ENCODE measurements at places on chromosomes 16 and 17. TPM values are rescaled to one million over a fixed set of nuclear protein-coding genes. Genes with fewer than 3 reads are reported as not detected.

YBX2 gene
- not detected for total RNA-seq

GNG13 gene
- not detected for total RNA-seq

KRTAP2-3 gene
- not detected for total RNA-seq

DNA sequence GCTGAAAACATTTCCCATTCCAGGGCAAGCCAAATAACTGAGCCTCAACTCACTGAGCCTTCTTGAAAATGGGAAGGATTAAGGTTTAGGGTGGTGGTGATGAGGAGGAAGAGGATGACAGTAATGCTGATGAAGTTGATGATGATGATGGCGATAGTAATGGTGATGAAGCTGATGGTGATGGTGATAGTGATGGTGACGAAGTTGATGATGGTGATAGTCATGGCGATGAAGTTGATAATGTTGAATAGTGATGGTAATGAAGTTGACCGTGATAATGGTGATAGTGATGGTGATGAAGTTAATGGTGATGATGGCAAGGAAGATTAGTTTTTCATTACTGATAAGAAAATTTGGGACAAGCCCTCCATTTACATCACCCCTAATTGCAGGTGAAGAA is 285.8 kb upstream of the DYNLRB2 start:
- H3K4me3 ChIP-seq, result no peak overlapping the region
- no peaks in the 10 kb centered on the region for H3K4me1 ChIP-seq
- no peaks in the 10 kb centered on the region for H3K27me3 ChIP-seq
- no peak for DNase-seq
- no peaks in the 10 kb centered on the region for H3K36me3 ChIP-seq

DNA sequence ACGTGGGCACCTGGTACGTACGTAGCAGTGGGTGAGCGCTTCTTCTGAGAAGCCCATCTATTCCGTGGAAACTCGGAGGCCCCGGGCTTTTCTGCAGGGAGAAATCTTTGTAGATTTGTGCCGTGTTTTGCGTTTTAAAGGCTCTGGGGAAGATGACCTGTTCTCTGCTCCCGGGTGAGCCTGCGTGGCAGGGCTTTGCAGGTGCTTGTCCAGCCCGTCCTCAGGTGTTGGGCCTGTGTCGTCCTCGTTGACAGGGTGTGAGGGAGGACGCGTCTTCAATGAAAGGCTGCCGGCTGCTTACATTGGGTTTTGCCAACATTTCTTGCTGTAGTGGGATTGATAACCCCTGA is 87.5 kb upstream of the ZNF750 start:
- H3K27me3 ChIP-seq, result no peaks in the 10 kb centered on the region
- H3K4me1 ChIP-seq, result no peaks in the 10 kb centered on the region
- DNase-seq, result no peak
- no peaks in the 10 kb centered on the region for H3K36me3 ChIP-seq
- H3K27ac ChIP-seq, result no peak overlapping the region
- no peak overlapping the region for H3K4me3 ChIP-seq

DNA sequence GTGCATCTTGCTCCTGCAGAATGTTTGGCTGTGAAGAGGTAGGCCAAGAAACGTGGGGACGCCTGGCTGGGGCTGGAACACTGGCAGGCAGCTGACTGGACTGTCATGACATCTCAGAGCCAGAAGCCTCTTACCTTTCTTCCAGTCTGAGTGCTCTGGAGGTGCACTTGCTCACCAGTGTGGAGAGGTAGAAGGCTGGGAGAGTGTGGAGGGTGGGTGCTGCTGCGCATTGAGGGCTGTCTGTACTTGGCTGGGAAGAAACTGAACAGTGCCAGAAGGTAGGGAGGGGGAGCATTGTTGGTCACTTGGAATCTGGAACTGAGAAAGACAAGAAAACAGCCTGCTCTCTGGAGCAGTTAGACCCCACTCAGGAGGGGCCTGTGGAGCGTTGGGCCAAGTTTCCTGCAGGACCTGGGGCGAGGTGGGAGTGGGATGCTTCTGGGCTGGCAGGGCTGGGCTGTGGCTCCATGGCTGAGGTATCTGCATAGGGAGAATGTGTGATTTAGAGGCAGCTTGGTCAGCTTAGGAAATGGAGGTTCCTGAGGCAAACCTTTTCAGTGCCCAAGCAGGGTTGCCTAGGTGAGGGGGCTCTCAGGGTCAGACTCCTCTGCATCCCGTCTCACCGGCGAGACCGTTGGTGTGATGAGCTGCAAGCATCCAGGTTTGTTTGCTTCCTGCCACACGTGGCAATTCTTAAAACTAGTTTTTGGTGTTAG is 55.1 kb downstream of the KSR1 start:
- DNase-seq, result no peak
- H3K27me3 ChIP-seq, result no peaks in the 10 kb centered on the region
- no peak overlapping the region for H3K4me3 ChIP-seq
- no peaks in the 10 kb centered on the region for H3K36me3 ChIP-seq

GRCh38 chr16:22235839-22236745 is 30.0 kb downstream of the EEF2K start:
- H3K36me3 ChIP-seq, result no peaks in the 10 kb centered on the region
- no peak overlapping the region for H3K4me3 ChIP-seq
- no peaks in the 10 kb centered on the region for H3K27me3 ChIP-seq
- DNase-seq, result no peak

DNA sequence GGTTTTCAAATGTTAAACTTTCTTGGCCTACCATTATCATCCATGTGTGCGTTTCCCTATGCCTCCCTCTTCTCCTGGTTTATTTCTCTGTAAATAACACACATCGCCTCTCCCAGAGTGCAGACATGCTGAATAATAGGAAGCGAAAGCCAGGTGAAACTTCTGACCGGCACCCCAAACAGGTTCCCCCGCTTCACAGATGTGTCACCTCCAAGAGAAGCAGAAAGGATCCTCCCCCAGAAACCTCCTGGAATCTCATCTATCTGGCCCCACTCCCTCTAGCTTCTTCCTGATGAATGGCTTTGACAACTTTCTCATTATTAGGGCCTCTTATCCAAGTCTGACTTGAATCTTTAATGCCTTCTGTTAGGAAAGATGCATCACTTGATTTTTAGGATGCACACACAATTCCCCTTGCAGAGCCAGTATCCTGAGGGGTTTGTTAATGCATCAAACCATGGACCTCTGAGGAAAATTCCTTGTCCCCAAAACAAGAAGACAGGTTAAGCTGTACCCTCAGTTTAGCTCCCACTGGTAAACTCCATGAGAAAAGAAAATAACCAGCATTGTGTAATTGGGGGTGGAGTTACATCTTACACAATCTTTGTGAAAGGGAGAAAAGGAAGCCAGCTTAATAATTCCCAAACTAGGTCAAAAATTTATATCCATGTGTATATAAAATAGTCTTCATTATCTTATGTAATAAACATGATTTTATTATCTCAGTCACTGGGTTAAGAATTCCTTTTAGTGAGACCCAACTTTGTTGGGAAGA is 20.1 kb upstream of the HYDIN start:
- no peak overlapping the region for H3K4me3 ChIP-seq
- no peaks in the 10 kb centered on the region for H3K4me1 ChIP-seq
- no peaks in the 10 kb centered on the region for H3K27me3 ChIP-seq

DNA sequence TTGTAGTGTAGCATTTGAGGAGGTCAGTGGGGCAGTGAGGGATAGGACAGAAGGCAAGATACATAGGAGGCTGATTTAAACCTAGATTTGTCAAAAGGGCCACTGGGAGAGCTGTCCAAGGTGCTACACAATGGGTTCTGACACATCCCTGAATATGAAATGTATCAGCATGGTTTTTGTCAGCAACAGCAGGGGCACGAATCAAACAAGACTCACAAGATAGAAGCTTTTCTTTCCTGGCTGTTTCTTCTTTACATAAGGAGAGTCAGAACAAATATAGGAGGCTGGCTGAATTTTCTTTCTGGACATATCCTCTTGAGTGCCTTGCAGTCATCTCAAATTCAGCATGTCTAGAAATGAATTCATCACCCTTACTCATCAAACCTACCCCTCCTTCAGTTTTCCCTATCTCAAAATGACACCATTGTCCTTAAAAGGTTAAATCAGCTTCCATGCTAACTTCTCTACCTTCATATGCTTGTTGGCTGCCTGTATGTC is 130.5 kb downstream of the NPIPB5 start:
- no peaks in the 10 kb centered on the region for H3K27me3 ChIP-seq
- no peak overlapping the region for H3K27ac ChIP-seq
- no peak for DNase-seq
- H3K4me3 ChIP-seq, result no peak overlapping the region
- H3K4me1 ChIP-seq, result no peaks in the 10 kb centered on the region

DNA sequence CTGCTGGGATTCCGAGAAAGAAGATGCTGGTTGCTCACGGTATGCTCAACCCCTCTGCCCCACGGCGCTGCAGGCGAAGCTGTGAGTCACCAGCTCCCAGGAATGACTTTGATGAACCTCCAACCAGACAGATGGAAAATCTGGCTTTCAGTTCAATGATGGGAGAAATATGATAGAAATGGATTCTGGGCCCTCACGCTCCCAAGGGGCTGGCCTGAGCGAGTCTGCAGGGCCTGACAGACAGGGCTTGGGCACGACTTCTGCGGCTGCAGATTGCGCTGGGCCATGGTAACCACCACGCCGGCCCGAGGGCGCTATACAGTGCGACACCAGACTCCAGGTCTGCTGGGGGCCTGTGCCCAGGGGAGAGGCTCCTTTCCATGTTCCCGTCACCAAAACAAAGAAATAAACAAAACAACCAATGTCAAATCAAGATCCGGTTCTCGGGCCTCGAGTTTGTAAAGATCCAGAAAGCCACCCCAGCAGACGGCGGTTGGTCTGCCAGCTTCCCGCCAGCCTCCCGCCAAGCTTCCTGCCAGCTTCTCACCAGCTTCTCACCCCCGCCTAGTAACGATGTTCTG is 11.1 kb upstream of the ABR start:
- no peaks in the 10 kb centered on the region for H3K36me3 ChIP-seq
- H3K4me3 ChIP-seq, result no peak overlapping the region

DNA sequence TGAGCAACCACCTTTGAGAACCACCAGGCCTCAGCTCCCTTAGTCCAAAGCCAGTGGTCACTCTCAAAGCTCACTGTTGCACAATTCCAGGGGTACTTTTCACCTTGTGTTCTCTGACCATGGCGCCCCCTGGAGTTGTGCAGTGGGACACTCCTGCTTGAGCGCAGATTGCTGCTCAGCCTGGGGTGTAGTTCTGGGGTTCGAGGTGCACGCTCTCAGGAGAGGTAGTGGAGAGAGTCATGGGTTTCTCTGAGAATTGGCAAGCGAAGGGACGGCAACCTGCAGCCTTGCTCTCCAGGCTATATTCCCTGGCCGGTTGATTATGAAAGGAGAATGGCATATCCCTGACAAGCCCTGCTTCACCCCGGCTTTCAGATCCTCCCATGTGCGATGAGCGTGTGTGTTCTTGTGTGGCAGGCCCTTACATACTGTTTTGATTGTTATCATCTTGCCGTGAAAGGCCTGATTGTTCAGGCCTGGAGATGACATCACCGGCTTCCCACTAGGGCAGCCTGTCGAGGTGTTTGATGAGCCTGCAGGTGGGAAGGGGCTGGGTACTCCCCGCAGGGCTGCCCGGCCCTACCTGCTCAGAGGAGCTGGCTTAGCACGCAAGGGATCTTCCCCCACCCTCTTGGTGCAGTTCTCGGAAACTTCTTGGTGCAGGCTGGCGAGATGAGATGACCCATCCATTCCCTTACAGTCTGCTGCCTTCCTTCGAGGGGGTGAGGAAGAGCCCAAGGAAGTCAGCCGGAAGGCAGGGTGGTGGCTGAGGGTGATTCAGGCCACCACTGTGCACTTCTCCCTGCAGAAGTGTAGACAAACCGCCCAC is 431.2 kb downstream of the SLC39A11 start:
- H3K4me1 ChIP-seq, result no peaks in the 10 kb centered on the region
- no peak overlapping the region for H3K4me3 ChIP-seq
- no peak overlapping the region for H3K27ac ChIP-seq
- H3K27me3 ChIP-seq, result no peaks in the 10 kb centered on the region

DNA sequence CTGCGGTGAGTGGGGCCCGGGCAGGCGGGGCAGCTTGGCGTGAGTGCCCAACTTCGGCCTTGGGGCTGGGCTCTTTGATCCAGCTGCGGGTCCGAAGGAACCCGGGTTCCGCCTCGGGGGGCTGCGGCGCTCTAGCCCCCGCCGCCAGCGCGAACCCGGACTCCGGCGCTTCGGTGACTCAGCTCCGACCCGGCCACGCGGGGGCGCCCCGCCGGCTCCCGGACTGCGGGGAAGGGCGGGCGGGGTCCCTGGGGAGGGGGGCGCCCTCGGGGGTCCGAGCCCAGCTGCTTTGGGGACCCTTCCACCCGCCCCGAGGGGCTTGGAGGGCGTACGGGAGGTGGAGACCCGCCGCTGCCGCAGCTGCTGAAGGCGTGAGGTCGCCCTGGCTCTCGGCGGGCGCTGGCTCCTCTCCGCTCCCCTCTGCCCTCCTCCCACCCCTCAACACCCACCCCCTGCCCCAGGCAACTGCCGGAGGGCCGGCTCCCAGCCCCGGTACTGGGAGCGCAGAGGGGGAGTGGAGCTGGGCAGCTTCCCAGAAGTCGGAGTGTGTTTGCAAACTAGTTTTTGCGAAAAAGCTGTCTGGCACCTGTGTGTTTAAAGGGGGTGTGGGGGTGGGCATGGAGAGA is 516 bp downstream of the CPNE2 start:
- no peaks in the 10 kb centered on the region for H3K27me3 ChIP-seq
- H3K36me3 ChIP-seq, result no peaks in the 10 kb centered on the region
- no peak for DNase-seq
- H3K4me1 ChIP-seq, result peaks cover 12% of the 10 kb centered on the region
- H3K4me3 ChIP-seq, result peak overlapping the region; percentile 39

DNA sequence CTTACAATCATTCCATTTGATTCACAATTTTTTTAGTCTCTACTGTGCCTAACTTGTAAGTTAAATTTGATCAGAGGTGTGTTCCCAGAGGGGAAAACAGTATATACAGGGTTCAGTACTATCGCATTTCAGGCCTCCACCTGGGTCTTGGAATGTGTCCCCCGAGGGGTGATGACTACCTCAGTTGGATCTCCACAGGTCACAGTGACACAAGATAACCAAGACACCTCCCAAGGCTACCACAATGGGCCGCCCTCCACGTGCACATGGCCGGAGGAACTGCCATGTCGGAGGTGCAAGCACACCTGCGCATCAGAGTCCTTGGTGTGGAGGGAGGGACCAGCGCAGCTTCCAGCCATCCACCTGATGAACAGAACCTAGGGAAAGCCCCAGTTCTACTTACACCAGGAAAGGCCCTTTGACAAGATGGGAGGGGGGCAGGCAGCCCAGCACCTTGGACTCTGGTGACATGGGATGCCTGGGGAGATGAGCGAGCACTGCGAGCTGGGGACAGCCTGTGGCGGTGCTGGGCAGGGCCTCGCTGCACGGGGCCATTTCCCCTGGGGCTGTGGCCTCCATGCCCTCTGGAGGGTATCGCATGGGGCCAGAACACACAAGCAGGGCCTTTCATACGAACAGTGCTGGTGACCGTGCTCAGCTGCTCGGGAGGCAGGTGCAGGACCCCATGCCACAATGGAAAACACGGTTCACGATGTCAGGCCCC is 33.9 kb downstream of the PDIA2 start:
- H3K4me1 ChIP-seq, result no peaks in the 10 kb centered on the region
- H3K4me3 ChIP-seq, result no peak overlapping the region
- no peaks in the 10 kb centered on the region for H3K36me3 ChIP-seq
- no peak for DNase-seq
- H3K27me3 ChIP-seq, result no peaks in the 10 kb centered on the region

DNA sequence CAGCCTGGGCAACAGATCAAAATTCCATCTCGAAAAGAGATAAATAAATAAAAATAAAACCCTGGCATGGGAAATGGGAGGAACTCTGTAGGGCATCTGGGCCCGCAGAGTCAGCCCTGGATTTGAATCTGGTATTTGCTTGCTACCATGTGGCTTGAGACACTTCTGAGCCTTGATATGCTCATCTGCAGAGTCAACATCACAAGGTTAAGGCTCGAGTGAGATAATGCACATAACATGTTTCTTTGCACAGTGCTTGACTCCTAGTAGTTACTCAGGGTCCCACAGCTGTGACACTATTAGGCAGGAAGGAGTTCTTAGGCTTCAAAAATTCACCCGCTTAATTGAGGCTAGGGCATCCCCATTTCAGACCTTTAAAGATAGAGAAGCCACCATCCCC is 21.3 kb downstream of the CDK5RAP3 start:
- no peaks in the 10 kb centered on the region for H3K36me3 ChIP-seq
- no peaks in the 10 kb centered on the region for H3K4me1 ChIP-seq
- DNase-seq, result no peak
- no peak overlapping the region for H3K27ac ChIP-seq

Measured in uterus (tissue), 4 donors.